ENCODE measurements at places on chromosomes 1 and 21. TPM values are rescaled to one million over a fixed set of nuclear protein-coding genes. Genes with fewer than 3 reads are reported as not detected.

HOOK1 gene
- 9.6 TPM for total RNA-seq

CATSPERE gene
- total RNA-seq = 3.4 TPM

ZNF669 gene
- 5.4 TPM for total RNA-seq

MRAP gene
- not detected for total RNA-seq

CD1D gene
- total RNA-seq = 1.8 TPM
